Thymus (tissue), 14 donors: ENCODE measurements at places on chromosomes 12 and 14. TPM values are rescaled to one million over a fixed set of nuclear protein-coding genes. Genes with fewer than 3 reads are reported as not detected.
A peak's percentile ranks its signal among the peaks of the same experiment; 100 is the strongest.

TCTN1 gene
- polyA plus RNA-seq: 17.9 TPM

RNASE4 gene
- 25.4 TPM for polyA plus RNA-seq

GRCh38 chr12:77324763-77325468 is 259.5 kb upstream of the E2F7 start:
- peak; percentile 24 for DNase-seq
- peak overlapping the region; percentile 41 for H3K4me3 ChIP-seq
- no peaks in the 10 kb centered on the region for H3K4me1 ChIP-seq
- H3K27ac ChIP-seq: no peak overlapping the region

GRCh38 chr14:69756298-69756697 is 10.6 kb upstream of the SRSF5 start:
- no peaks in the 10 kb centered on the region for H3K4me1 ChIP-seq
- DNase-seq: no peak
- no peak overlapping the region for H3K27ac ChIP-seq
- H3K27me3 ChIP-seq: no peaks in the 10 kb centered on the region

DNA sequence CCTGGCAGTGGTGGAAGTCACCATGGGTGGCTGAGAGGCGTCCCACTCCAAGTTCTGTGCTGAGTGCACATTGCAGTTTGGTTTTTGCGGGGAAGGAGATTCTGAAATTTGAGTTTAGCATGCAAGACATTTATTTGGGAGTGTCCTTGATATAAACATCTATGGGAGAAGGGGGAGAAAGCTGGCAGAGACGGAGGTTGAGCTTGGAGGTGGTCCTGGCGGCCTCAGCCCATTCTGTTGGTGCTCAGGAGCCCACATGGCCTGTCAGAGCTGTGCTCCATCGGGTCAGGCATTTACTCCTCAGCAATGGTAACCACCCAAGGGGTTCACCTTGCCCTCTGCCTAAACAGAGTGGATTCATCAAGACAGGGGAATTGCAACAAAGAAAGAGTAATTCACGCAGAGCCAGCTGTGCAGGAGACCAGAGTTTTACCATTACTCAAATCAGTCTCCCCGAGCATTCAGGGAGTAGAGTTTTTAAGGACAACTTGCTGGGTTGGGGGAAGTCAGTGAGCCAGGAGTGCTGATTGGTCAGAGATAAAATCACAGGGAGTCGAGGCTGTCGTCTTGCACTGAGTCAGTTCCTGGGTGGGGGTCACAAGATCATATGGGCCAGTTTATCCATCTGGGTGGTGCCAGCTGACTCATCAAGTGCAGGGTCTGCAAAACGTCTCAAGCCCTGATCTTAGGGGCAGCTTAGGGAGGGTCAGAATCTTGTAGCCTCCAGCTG is 323.3 kb upstream of the TMEM132C start:
- H3K27ac ChIP-seq: no peak overlapping the region
- H3K4me1 ChIP-seq: no peaks in the 10 kb centered on the region
- no peak for DNase-seq
- no peaks in the 10 kb centered on the region for H3K36me3 ChIP-seq

- H3K36me3 ChIP-seq: no peaks in the 10 kb centered on the region
- H3K27me3 ChIP-seq: peaks cover 31% of the 10 kb centered on the region
- peak overlapping the region; percentile 58 for H3K4me3 ChIP-seq
- H3K4me1 ChIP-seq: peaks cover 22% of the 10 kb centered on the region
- no peak for DNase-seq
- peak overlapping the region; percentile 86 for H3K27ac ChIP-seq
These were observed 370 bp downstream of the HRK start for GRCh38 chr12:116880817-116881324.

- no peak overlapping the region for H3K27ac ChIP-seq
- no peaks in the 10 kb centered on the region for H3K4me1 ChIP-seq
- H3K36me3 ChIP-seq: no peaks in the 10 kb centered on the region
- no peak overlapping the region for H3K4me3 ChIP-seq
These were observed 14.4 kb downstream of the ASCL4 start for GRCh38 chr12:107788690-107789458.

GRCh38 chr14:63205866-63206265 is 1.6 kb downstream of the RHOJ start:
- peaks cover 4% of the 10 kb centered on the region for H3K27me3 ChIP-seq
- no peaks in the 10 kb centered on the region for H3K4me1 ChIP-seq
- H3K36me3 ChIP-seq: no peaks in the 10 kb centered on the region
- H3K27ac ChIP-seq: no peak overlapping the region

DNA sequence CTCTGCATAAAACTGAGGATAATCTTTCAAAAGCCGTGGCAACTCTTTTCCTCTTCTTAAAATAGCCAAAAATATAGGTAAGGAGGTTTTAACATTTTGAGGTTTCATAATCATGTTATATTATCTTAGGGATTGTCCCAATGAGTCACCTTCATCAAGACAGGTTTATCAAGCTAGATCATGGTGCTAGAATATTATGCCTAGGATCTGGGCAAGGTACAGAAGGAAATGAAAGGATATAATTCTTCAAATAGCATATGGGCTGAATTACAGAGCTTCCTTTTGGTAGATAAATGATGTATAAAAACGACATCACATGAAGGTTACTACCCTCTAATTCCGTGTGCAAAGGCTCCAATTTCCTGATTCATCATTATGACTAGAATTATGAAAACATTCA is 28.6 kb upstream of the TBC1D15 start:
- H3K27ac ChIP-seq: no peak overlapping the region
- no peaks in the 10 kb centered on the region for H3K36me3 ChIP-seq
- H3K27me3 ChIP-seq: no peaks in the 10 kb centered on the region
- no peak overlapping the region for H3K4me3 ChIP-seq
- DNase-seq: no peak

DNA sequence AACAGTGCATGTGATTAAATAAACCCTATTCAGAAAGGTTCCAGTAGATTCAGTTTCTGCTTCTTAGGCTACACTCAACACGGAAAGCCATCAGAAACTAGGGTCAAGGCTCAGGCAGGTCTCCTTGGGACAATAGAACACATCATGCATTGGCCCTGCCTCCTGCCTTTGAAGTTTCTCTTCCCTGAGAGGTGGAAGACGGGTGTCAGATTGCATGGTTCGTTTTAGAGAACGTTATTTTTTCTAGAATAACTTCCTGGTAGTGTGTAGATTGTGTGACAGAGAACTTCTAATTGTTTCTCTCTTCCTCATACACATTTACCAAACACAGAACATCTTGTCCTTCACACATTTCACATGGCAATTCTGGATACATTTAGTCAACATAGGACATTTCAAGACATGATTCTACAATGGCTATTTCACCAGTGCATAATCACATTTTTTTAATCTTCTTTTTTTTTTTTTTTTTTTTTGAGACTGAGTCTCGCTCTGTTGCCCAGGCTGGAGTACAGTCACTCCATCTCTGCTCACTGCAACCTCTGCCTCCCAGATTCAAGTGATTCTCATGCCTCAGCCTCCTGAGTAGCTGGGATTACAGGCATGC is 106.6 kb upstream of the AMN1 start:
- H3K4me3 ChIP-seq: no peak overlapping the region
- no peaks in the 10 kb centered on the region for H3K36me3 ChIP-seq
- H3K4me1 ChIP-seq: peaks cover 3% of the 10 kb centered on the region
- no peak for DNase-seq
- H3K27me3 ChIP-seq: no peaks in the 10 kb centered on the region

DNA sequence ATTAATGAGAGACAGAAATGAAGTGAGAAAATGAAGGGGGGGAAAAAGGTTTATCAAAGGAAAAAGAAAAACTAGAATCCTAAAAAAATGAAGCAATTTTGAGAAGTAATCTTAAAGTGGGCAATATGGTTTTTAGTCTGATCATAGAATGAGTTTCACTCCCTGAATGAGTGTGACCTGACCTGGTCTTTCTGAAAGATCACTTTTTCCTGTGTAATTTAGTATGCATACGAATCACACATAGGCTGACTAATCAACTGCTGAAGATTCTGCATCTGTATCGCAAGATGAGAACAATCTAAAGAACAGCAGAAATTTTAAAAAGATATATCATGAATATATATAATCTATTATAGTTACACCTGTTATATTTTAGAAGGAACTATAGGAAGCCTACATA is 11.3 kb downstream of the GNPTAB start:
- H3K36me3 ChIP-seq: no peaks in the 10 kb centered on the region
- H3K27me3 ChIP-seq: no peaks in the 10 kb centered on the region
- peaks cover 14% of the 10 kb centered on the region for H3K4me1 ChIP-seq
- no peak overlapping the region for H3K27ac ChIP-seq
- DNase-seq: no peak

- no peaks in the 10 kb centered on the region for H3K27me3 ChIP-seq
- H3K27ac ChIP-seq: no peak overlapping the region
- H3K4me1 ChIP-seq: no peaks in the 10 kb centered on the region
- H3K36me3 ChIP-seq: no peaks in the 10 kb centered on the region
- no peak for DNase-seq
These were observed 155.3 kb downstream of the KICS2 start for GRCh38 chr12:64066776-64067175.

GRCh38 chr12:47317175-47317915 is 237.6 kb upstream of the AMIGO2 start:
- no peak for DNase-seq
- no peaks in the 10 kb centered on the region for H3K36me3 ChIP-seq
- no peak overlapping the region for H3K4me3 ChIP-seq
- no peak overlapping the region for H3K27ac ChIP-seq

GRCh38 chr12:848882-849527 is 96.6 kb downstream of the WNK1 start:
- no peaks in the 10 kb centered on the region for H3K27me3 ChIP-seq
- no peak for DNase-seq
- peaks cover 18% of the 10 kb centered on the region for H3K36me3 ChIP-seq
- H3K4me3 ChIP-seq: no peak overlapping the region
- no peaks in the 10 kb centered on the region for H3K4me1 ChIP-seq

DNA sequence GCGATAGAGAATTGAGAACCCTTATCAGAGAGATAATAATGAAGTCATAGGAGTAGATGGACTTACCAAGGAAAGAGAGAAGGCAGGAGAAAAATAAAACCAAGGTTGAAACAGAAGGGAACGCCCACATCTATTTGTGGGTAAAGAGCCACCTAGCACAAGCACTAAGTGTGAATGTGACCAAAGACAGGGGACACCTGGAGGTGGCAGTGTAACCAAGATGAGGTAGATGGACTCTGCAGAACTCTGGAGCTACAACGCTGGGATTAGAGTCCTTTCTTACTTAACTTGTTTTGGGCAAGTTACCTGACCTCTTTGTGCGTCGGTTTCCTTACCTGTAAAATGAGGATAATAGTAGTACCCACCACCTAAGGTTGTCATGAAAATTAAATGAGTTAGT is 101.9 kb downstream of the SLC5A8 start:
- no peak overlapping the region for H3K27ac ChIP-seq
- no peak for DNase-seq
- no peaks in the 10 kb centered on the region for H3K27me3 ChIP-seq
- no peaks in the 10 kb centered on the region for H3K36me3 ChIP-seq
- no peaks in the 10 kb centered on the region for H3K4me1 ChIP-seq

ABCC9 gene
- polyA plus RNA-seq: 1.5 TPM
